ENCODE measurements at places on chromosomes 1 and 21.

DNA sequence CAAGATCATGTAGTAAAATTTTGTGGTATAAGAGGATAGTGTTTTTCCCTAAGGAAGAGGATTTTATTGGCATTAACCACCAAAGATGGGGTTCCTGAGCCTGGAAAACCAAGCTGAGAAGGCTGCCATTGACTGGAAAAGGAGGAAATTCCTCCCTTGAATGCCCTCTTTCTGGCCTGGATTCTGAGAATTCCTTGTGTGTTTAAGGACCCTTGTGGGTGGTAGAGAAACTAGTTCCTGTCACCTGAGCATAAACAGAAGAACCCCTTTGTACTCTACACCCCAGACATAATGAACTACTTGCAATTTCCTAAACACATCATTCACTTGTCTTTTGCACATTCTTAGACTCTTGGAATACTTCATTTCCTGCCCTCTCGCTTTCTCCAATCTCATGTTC lies 33.1 kb upstream of the CEP350 start:
- peak; percentile 94 for DNase-seq

GRCh38 chr1:6123083-6123482 lies 57.0 kb downstream of the CHD5 start:
- no peak for DNase-seq

DNA sequence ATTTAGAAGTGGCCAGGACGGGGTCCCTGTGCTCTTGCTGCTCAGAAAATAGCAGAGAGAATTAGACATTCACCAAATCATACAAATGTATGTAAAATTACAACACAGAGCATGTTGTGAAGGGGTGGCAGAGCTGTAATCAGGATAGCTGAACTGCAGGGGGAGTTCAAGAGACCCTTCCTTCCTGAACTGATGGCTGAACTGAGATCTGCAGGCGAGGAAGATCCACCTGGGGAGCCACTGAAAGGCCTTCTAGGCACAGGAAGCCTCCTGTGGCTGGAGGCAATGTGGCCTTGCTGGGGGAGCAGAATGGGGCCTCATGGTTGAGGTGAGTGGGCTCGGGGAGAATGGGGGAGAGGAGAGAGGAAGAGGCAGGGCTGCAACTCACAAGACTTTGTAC lies 216.5 kb downstream of the PRDM2 start:
- DNase-seq, result no peak

GRCh38 chr1:111649648-111650047 lies 30.1 kb downstream of the RAP1A start:
- DNase-seq, result no peak

DNA sequence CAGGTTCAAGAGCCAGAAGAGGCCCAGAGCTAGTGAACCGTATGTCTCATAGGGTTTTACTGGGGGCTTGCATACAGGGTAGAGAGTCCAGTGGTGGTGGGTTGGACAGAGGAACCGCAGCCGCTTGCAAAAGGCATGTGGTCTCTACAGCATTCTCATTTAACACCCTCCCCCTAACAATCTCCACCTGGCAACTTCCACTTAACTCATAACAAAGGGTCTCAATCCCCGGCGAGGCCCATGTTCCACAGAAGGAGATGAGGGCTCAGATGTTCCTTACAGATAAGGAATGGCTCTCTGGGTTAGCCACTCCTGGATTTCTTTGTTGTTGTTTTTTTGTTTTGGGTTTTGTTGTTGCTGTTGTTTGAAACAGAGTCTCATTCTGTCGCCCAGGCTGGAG lies 106.1 kb downstream of the APP start:
- DNase-seq, result no peak

DNA sequence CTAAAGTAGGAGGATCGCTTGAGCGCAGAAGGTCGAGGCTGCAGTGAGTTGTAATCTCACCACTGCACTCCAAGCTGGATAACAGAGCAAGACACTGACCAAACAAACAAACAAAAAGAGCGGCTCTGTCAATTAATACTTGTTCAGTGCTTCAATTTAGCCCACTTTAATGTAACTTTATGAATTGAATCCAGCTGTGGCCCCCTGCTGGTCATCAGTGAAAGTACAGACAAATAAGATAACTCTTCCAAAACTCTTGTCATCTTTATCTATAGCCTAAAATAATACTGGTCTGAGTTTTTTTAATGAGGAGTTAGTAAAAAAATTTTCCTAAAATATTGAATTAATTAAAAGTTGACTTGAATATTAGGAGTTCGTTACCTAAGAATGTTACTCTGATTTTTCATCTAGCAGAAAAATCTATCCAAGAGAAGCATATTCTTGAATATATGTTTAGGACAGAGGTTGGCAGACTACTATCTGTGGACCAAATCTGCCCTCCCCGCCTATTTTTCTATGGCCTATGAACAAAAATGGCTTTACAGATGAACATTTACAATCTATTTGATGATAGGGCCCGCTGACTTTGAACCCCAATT lies 26.1 kb downstream of the ATP5PF start:
- DNase-seq, result peak; percentile 31

- DNase-seq, result no peak
Observed at GRCh38 chr1:31572323-31573104, 3.8 kb upstream of the TINAGL1 start.

GRCh38 chr1:87226341-87226760 lies 102.3 kb upstream of the LMO4 start:
- peak; percentile 97 for DNase-seq

- no peak for DNase-seq
Observed at GRCh38 chr21:32256251-32256650, 22.6 kb downstream of the MIS18A start.

DNA sequence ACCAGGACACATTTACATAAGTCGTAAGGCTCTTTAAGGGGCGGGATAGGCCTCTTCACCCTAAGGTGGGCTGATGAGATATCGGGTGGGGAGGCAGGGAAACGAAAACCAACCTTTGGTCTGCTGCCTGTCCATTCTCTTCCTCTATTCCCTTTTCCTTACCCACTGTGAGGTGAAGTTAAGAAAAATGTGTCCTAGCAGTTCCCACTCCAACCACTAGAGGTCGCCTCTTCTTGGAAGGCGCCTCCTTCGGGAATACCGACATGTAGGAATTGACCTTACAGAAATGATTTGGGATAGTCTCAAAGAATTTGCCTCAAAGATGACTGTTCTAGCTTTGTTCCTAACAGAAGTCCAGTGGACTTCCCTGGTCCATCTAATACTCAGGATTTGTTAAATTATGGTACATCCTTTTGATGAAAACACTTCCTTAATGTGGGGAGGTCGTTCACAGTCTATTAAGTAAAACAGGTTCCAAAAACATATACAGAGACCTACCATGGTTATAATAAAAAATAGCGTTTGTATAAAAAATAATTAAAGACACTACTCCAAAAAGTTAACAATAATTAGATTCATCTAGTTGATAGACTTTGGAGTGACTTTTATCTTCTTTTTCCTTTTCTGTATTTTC lies 14.1 kb downstream of the AZIN2 start:
- DNase-seq, result peak; percentile 63

DNA sequence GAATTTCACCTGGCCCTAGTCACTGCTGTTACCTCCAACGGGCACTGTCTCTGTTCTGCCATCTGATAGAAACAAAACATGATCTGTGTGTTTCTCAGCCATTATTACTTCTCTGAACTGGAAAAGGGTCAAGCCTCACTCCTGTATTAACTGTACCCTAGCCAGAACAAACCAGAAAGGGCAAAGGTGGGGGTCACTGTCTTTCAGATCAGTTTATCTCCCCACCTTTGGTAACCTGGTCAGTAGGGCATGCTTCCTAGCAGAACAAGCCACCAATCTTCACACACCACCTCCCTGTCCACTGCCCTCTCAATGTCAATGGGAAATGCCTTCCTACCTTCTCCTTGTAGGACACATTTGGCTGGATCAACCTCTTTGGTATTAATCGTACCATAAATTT lies 3.9 kb downstream of the TRIM45 start:
- DNase-seq, result no peak

- DNase-seq, result no peak
Observed at GRCh38 chr1:201096041-201096461, 16.2 kb downstream of the CACNA1S start.

DNA sequence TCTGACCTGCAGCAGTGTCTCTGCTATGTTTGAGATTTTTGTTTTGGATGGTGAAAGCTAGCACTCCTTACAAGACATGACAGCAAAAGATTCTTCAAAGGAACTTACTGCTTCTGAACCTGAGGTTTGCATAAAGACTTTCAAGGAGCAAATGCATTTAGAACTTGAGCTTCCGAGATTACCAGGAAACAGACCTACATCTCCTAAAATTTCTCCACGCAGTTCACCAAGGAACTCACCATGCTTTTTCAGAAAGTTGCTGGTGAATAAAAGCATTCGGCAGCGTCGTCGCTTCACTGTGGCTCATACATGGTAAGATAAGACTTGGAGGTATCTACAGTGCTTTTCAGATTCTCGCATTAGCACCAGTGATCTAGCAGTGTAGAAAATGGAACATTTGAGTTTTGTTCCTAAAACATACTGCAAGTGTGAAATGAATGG lies 200.2 kb downstream of the PDE4B start:
- no peak for DNase-seq

DNA sequence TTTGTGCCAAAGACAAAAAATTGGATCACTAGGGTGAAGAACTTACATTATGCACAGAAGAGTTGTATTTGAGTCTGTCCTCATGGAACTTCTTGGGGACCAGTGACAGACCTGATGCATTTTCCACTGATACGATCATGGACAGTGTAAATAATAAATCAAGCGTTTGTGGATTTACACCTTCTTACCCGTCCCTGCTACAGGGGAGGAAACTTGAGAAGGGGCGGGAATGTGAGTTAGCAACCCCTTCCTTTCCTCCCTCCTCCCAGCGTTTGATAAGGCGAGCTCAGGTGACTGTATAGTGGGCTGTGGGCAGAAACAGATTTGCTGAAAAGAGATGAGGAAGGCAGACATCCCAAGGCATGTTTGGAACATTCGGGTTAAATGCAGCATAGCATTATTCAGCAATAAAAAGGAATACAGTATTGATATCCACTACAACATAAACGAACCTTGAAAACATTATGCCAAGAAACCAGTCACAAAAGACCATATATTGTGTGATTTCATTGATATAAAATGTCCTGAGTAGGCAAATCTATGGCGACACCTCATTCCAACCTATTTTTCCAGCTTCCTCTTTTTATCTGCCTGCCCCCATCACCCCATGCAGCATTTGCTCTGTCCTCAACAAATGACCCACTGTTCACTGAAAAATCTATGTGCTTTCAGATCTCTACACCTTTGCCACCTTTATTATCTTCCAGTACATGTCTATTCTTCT lies 128.7 kb downstream of the ZZZ3 start:
- DNase-seq, result no peak

- no peak for DNase-seq
Observed at GRCh38 chr21:15054089-15054488, 10.7 kb downstream of the NRIP1 start.

DNA sequence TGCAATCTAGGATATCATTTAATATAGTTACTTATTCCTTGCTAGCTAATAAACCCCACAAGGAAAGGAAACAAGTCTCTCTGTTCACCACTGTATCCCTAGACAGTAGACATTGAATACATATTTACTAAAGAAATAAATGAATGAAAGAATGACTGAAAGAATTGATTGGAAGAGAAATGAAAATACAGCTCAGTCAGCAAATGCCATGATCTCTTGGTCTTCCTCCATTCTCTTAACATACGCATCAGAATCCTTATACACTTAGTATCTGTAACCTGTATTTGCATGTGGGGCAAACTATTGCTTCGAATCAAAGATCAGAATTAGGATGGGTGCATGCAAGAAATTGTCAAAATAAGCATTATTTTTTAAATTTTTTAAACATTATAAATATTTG lies 500.8 kb upstream of the ADGRL2 start:
- DNase-seq, result no peak

DNA sequence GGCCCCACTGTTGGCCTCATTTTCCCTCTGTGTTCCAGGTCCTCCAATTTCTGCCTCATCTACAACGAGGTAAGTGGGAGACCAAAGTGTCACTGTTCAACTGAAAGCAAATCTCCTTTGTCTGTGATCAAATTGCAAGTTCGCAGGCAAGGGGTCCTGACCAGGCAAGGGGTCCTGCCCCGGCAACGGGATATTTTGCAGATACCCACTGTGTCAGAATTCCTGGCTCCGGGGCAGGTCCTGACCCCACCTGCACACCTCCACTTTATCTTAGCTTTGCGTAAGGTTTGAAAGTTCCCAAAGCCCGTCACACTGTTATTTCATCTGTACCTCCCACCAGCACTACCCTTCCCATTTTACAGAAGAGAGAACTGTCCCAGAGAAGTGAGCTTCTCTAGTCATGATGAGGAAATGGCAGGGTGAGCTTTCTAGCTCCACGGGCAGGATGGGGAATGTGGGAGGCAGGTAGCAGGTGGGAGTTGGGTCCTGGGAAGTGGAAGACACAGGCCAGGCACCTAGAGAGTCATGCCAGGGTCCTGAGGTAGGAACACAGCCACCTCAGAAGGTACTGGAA lies 32.0 kb upstream of the CSF1 start:
- no peak for DNase-seq

GRCh38 chr1:28751315-28752060 lies 14.7 kb downstream of the YTHDF2 start:
- peak; percentile 94 for DNase-seq

GRCh38 chr1:226092965-226093364 lies 30.4 kb downstream of the H3-3A start:
- no peak for DNase-seq

GRCh38 chr1:240073097-240073496 lies 18.6 kb upstream of the FMN2 start:
- no peak for DNase-seq

All from foreskin melanocyte (primary cell).